SW 1271 (cell line): ENCODE measurements at places on chromosomes 5 and 9.

DNA sequence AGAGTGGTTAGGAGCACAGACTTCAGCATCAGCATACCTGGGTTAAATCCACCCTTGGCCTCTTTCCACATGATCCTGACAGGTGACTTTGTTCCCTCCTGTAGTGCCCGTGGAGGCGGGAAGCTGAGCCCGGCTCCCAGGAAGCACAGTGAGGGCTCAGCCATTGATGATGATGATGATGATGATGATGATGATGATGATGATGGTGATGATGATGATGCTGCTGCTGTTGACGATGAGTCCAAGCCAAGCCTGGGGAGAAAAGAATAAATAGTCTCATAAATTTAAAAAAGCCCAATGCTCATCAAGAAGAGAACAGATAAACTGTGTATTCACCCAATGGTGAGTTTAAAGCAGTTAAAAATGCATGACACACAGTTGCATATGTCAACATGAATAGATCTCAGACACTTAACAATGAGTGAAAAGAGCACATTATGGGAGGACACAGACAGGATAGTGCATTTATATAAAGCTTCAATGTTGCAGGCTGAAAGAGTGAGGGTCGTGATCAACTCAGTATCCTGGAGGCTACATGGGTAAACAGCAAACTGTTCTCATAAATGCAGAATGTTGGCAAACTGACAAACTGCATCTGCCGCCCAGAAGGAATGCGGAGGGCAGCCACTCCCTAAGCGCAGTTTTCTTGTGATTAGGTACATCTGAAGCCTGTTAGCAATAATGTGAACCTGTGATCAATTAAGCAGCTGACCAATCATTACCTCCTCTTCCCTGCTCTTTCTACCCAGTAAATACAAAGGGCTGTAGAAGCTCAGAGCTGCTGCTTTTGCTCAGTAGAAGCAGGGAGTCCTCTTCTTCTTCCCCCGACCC, 11.7 kb upstream of the CFAP157 start:
- no peak for DNase-seq

GRCh38 chr5:5487585-5488360, 65.3 kb downstream of the ICE1 start:
- DNase-seq, result no peak

DNA sequence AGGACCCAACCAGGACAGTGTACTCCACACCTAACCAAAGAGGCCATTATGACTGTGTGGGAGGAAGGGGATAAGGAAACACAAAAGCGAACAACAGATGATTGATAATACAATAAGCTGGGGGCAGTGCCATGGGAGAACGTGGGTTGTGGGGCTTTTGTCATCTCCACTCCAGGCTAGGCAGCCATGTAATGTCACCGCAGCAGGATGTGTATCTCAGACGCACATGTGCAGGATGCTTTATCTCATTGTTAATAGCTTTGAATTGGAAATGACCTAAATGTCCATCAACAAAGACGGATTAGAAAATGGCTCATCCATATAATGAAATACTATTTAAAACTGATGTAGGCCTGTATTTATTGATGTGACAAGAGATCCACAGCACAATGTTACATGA, 51.0 kb downstream of the EPB41L4B start:
- DNase-seq, result no peak

GRCh38 chr9:20604562-20604961, 17.7 kb downstream of the MLLT3 start:
- no peak for DNase-seq

DNA sequence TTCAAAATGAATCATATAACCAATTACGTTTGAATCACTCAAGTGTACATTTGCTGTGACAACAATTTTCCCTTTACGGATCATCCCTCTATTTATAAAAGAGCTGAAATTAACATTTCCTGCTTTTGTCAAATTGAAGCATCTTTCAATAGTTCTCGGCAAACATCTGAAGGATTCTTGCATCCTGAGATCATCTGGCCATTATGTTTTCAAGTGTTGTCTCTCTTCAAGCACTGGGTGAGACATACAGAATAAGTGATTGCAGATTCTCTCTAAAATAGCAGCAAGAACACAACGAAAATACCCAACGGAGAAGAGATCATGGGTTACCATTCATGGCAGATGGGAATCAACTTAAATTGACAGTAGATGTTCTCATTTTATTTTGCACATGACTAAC, 283.4 kb upstream of the GRAMD2B start:
- no peak for DNase-seq

- no peak for DNase-seq
These were observed 56.1 kb downstream of the WDR70 start for GRCh38 chr5:37435261-37435660.

GRCh38 chr5:92402956-92403702, 1020.0 kb upstream of the ARRDC3 start:
- DNase-seq, result no peak

DNA sequence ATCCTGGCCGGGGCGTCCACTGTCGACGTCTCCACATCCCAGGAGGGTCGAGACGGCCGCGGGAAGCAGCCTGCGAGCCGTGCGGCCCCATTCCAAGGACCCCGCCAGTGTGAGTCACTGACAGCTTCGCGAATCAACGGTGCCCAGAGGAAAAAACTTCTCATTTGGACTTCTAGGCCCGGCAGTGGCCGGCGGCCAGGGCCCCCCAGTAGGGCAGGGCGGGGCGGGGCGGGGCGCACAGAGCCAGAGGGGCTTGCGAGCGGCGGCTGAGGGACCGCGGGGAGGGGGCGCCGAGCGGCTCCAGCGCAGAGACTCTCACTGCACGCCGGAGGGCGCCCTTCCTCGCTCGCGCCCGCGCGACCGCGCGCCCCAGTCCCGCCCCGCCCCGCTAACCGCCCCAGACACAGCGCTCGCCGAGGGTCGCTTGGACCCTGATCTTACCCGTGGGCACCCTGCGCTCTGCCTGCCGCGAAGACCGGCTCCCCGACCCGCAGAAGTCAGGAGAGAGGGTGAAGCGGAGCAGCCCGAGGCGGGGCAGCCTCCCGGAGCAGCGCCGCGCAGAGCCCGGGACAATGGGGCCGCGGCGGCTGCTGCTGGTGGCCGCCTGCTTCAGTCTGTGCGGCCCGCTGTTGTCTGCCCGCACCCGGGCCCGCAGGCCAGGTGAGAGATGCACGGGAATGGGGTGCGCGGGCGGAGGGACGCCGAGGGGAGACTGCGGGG, at the start of gene F2R:
TSS of gene F2R (plus strand) at position 391 of the 720 bp plus-strand sequence. CDS start at position 573, 182 bp downstream.
- DNase-seq, result peak; percentile 73

DNA sequence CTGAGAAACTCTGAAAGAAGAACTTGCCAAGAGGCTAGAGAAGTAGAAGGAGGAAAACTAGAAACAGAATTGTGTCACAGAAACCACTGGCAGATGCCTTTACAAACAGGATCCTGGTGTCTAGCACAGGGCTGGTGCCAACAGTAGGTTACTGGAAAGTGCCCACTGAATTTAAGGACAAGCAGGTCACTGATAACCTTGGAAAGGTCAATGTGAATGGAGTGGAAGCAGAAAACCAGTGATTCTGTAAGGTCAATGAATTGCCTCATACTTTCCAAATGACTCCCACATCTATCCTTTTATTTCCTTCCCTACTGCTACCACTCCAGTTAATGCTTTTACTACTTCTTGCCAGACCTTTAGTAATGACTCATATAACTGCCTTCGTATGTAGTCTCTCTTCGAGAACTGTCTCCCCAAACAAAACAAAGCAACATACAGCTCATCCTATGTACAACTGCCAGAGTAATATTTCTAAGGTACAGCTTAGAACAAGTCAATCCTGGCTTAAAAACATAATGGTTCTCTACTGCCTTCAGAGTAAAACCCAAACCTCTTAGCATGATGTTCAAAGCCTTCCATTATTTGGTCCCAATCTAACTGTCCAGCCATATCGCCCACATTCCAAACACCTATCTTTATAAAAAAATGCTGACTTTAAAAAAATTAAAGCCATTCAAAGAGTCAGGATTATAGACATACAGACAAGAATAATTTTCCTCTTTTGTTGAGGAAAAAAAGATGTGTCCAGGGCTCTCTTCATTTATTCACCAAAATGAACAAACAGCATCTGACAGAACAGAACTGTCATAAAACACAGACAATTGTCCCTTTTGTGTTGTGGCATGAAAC, 52.5 kb downstream of the NR3C1 start:
- DNase-seq, result peak; percentile 44

GRCh38 chr5:108876451-108876850, 128.8 kb downstream of the FER start:
- no peak for DNase-seq

- DNase-seq, result no peak
These were observed 48.5 kb upstream of the NAA35 start for GRCh38 chr9:85892401-85892800.

GRCh38 chr9:133403766-133404453, 13.9 kb downstream of the REXO4 start:
- no peak for DNase-seq

DNA sequence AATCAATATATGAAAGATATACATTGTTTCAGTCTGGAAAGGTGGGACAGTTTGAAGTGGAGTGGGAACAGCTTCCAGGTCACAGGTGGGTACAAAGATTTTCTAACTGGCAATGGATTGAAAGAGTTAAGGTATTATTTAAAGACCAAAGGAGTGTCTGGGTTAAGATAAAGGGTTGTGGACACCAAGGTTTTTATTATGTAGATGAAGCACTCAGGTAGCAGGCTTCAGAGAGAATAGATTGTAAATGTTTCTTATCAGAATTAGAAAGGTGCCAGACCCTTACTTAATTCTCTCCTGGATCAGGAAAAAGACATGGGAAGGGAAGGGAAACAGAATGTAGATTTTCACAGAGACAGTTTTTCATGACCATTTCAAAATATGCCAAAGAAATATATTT, 1174.8 kb downstream of the MAT2B start:
- no peak for DNase-seq

- no peak for DNase-seq
These were observed 550.6 kb downstream of the CDH10 start for GRCh38 chr5:24094081-24094679.

GRCh38 chr5:53362521-53362941, 117.9 kb upstream of the FST start:
- peak; percentile 98 for DNase-seq

DNA sequence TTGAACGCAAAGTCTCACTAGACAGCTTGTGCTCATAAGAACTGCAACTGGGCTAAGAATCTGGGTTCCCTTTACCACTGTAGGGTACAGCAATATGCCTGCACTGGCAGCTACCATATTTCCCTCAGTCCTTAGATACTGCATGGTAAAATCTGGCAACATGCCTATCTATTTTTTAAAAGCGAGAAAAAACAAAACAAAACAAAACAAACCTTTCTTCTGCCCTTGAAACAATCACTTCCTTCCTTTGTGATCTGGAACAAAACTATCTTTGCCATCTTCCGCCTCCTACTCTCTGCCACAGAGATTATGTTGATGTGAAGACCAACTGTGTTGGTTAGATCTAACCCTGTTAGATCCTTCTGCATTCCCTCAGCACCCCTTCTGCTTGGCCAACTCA, 242.9 kb downstream of the EBF1 start:
- no peak for DNase-seq

DNA sequence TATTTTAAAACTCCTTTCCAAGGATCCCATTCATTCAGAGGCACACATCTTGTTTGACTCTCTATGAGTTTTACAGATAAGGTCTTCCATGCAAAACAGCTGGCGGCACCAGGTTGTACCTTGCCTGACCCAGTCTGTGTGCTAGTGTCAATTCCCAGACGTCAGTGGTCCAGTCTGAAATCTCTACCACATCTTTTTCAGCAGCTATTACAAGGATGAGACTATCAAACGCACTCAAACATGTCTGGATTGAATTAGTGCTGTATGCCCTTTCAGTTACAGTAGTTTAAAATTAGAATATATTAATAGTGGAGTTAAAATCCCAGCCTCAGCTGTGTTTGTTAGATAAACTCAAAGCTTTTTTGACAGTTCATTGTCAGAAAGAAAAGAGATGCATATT, 11.7 kb downstream of the CDC14B start:
- DNase-seq, result no peak

GRCh38 chr5:74094096-74094781, 468.2 kb downstream of the ARHGEF28 start:
- no peak for DNase-seq

GRCh38 chr9:133204335-133204992, 4.6 kb downstream of the OBP2B start:
- DNase-seq, result no peak

- no peak for DNase-seq
These were observed 95.6 kb downstream of the NR6A1 start for GRCh38 chr9:124675261-124676158.

DNA sequence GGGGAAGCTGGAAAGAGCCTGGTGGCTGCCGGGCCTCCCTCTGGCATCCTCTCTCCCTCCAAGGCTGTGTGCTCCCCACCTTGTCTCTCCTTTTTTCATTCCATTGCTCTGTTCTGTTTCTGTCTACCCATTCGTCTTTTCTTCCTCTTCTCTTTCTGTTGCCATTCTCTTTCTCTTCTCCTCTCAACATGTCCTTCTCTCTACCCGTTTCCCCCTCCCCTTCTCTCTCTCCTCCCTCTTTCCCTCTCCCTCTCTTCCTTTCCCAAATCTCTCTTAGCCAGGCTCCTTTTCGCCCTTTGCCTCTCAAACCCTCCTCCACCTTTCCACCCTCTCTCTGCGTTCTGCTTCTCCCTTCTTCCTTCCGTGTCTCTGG, 19.4 kb upstream of the KCNIP1 start:
- no peak for DNase-seq

DNA sequence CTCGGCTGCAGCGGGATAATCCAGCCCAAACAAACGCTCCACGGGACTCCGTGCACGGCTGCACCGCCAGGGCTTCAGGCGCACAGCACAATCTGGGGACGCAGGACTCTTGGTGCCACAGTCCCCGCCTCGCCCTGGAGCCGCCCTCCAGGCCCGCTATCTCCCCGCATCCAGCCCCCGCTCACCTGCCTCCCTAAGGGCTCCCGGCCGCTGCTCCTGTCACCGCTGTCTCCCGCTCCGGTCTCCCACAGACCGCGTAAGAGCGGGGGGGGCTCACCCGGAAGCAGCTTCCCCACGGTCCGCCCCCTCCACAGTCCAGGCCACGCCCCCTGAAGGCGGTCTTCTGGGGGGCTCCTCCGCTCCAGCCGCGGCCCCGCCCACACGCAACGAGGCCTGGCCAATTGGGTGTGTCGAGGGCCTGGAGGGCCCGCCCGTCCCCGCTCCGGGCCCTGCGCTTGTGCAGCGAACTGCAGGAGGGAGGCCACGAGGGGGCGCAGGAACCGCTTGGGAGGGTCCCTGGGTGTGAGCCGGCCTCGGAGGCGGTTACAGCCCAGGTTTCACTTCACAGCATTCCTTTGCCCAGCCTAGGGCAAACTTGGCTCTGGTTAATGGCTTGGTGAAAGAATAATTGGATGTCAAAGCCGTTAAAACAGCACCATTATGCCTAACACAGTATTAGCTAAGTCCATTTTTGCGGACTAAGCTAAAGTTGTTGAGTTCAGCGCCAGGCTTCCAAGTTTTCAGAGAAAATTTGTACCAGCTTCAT, at the start of gene ALAD:
TSS of gene ALAD (minus strand) at position 258 of the 766 bp plus-strand sequence. CDS start 7,725 bp downstream, outside the sequence.
- peak; percentile 98 for DNase-seq

DNA sequence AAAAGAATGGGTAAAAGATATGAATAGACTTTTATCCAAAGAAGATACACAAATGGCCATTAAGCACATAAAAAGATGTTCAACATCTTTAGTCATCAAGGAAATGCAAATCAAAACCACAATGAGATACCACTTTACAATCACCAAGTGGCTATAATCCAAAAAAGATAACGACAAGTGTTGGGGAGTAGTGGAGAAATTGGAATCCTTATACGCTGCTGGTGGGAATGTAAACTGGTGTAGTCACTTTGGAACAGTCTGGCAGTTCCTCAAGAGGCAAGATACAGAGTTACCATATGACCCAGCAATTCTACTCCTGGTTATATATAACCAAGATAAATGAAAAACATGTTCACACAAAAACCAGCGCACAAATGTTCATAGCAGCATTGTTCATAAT, 234.9 kb downstream of the SPATA31D1 start:
- no peak for DNase-seq

GRCh38 chr9:108207561-108208165, 648.1 kb downstream of the ACTL7B start:
- DNase-seq, result no peak
